ENCODE measurements at places on chromosomes 13 and 19.

- DNase-seq, result peak; percentile 83
Measured at GRCh38 chr19:45443462-45444317, 20.0 kb upstream of the ERCC1 start.

DNA sequence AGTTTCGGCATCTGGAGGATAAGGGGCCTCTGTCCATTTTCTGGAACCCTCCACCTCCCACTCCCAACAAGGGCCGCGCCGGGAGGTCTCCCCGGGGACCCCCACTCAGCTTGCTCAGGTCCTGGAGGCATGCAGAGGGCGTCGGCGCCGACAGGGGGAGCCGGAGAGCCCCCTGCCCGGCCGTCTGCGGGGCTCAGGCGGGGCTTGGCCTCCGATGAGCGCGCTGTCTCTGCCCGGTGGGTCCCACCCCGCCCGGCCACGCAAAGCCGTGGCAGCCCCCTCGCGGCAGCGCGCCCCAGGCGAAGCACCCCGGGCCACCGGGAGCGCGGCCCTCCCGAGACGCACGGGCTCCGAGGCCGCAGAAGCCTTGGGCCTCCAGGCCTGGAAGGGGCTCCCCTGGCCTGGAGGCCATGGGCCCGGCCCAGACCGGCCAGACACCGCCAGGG, 149.7 kb upstream of the ZNF536 start:
- DNase-seq, result no peak

GRCh38 chr13:30119476-30119875, 187.9 kb downstream of the KATNAL1 start:
- DNase-seq, result no peak

DNA sequence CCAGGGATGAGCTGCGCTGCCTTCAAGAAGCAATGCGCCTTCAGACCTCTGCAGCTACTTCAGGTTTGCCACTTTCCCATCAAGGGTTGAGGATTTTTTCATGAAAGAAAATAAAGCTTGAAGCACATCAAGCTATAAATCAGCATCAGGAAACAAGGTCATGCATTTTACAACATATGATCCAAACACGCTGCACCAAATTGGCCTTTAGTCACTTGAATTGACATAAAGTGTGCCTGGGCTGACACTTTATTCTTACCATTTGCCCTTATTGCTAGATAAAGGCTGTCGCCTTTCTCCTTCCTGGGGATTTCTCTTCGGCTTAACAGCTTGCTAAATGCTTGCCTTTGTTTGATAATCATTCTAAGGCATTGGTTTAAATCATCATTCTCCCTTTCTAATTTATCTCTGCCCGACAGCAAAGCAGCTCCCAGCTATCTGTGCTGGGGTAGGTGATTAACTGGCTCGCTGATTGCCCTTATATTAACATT, 87.7 kb downstream of the LHFPL6 start:
- no peak for DNase-seq

GRCh38 chr13:32115066-32115465, 83.5 kb downstream of the FRY start:
- no peak for DNase-seq

GRCh38 chr13:27972478-27972820, 3.3 kb upstream of the CDX2 start:
- no peak for DNase-seq

DNA sequence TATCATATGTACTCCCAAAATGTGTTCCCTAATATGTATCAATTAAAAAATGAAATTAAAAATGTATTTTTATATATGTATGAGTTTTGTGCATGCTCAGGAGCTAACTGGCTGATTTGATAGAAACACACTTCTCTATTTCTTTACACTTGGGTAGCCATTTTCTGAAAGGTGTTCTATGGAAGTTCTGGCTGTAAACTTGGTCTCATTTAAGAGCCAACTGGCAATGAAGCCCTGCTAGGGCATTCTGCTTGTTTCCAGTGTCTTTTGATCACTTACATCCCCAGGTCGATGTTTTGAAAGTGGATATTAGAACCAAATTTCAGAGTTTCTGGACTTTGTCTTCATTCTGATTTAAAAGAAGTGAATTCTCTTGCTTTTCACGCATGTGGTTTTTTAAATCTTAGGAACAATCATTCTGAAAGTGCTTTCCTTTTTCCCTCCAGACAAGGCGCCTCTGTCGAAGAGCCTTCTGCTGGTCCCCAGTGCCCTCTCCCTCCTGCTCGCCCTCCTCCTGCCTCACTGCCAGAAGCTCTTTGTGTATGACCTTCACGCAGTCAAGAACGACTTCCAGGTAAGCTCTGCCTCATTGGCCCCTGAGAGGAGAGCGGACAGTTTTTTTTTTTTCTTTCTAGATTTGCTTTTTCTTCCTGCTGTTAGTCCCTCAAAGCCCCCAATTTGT, 20.1 kb downstream of the GPR18 start:
- no peak for DNase-seq

- no peak for DNase-seq
Measured at GRCh38 chr19:41626278-41626677, 596 bp downstream of the CEACAM4 start.

DNA sequence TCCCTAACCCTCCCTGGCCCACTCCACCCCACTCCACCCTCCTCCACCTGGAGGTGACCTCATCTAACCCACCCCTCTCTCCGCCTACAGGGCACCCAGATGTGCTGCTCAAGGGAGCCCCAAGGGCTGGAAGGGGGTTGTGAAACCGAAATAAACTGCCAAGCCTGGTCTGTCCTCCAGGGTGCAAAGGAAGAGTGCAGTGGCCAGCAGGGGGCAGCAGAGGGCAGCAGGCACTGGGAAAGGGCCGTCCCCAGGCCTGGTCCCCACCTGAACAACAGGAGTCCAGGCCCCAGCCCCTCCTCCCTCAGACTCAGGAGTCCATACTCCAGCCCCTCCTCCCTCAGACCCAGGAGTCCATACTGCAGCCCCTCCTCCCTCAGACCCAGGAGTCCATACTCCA, 8.4 kb upstream of the BCAM start:
- no peak for DNase-seq

DNA sequence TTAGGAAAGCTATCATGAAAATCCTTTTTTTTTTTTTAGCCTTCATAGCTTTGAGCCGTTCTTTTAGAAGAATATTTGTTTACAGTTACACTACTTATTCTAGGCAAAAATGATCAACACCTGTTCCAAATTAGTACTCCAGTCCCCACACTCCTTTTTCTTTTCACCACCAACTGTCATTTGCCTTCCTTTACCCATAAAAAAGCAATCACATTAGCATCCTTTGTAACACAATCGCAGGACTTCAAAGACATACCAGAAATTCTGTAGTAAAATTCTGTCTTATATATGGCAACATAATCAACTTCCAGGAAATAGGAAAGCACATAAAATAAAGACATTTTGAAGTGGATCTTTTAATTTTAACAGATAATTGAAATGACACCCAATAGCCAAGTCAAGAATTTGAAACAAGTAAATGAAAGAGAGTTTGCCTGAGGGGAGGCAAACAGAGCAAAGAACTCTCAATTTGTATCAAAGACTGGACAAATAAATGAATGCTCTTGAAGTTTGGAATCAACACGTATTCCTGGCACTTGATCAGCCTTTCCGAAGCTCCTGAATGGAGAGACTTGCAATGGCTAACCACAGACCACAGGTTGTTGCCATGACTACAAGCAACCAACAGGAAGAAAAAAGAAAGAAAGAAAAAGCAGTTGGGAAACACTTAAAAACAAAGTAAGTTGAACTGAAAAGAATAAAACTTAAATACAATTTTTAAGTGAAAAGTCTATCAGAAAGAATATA, 206.8 kb downstream of the PCDH9 start:
- DNase-seq, result no peak

- DNase-seq, result peak; percentile 8
Measured at GRCh38 chr13:64471916-64472315, 2758.2 kb downstream of the PCDH9 start.

- no peak for DNase-seq
Measured at GRCh38 chr13:80989241-80989640, 648.3 kb upstream of the SPRY2 start.

DNA sequence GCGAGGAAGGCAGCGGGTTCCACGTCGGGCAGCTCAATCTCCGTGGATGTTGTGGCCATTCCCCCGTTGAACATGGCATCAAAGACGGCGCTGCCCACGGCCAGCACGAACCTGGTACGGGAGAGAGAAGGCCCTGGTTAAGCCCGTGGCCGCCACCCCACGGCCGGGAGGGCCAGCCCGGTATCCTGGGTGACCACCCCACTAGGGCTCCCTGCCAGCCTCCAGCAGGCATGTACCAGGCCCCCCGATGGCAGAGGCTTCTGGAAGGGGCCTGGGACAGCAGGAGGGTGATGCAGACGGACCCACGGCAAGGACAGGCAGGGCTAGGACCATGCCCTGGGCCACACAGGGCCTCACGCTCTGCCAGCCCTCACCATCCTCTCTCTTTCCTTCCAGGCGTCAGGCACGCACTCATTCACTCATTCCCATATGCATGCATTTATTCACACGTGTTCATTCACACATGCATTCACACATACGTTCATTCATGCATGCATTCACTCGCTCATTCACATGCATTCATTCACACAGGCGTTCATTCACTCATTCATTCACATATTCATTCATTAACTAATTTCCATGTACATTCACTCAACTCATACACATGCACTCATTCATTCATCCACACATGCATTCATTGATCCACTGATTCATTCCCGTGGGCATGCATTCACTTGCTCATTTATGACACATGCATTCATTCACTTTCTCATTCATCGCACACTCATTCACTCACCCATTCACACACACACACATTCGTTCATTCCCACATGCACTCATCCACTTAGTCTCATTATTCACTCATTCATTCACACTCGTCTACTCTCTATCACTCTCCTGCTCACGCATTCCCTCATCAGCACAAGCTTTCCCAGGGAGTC, 17.9 kb downstream of the BTBD2 start:
- no peak for DNase-seq

DNA sequence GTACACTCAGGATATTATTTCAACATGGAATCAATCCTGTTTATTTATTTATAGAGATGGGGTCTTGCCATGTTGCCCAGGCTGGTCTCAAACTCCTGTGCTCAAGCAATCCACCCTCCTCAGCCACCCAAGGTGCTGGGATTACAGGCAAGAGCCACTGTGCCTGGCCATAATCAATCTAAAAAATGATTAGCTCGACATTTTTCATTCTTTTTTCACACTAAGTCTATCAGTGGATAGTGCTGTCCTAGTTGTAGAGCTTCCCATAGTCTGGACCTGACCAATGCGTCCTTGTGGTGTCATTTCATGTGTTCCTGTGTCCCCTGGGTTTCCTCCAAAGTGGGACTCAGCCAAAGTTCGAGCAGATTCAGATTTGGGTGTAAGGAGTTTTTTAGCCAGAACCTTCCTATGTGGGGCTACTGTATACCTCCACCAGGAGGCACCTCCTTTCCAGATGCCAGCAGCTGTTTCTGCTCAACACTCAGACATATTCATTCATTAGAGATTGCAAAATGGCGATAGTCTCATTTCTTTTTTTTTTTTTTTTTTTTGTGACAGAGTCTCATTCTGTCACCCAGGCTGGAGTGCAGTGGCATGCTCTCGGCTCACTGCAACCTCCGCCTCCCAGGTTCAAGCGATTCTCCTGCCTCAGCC, 61.1 kb downstream of the MAP4K1 start:
- no peak for DNase-seq

- no peak for DNase-seq
Measured at GRCh38 chr13:46885018-46885417, 11.8 kb downstream of the HTR2A start.

GRCh38 chr13:97384371-97384770, 49.6 kb upstream of the RAP2A start:
- no peak for DNase-seq

DNA sequence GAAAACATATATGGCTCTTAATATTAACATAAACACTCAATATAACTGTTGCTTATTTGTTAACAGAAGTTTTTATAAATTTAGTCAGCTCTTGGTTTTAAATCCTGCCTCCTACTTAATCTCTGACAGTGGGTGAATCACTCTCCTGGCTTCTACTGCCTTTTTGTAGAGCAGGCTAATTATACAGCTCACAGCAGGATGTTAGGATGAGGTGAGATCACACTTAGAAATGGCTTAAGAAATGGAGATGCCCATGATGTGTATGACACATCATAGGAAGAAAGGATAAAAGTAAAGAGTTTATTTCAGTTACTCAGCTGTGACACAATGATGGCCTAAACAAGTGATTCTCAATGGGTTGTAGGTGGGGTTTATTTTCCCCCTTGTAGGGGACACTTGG, 345.6 kb downstream of the SPRY2 start:
- DNase-seq, result no peak

GRCh38 chr19:46818812-46819211, 30.4 kb upstream of the SLC1A5 start:
- no peak for DNase-seq

GRCh38 chr19:1304197-1304924, 18.7 kb downstream of the EFNA2 start:
- no peak for DNase-seq

GRCh38 chr19:16363852-16364230, 39.2 kb downstream of the KLF2 start:
- no peak for DNase-seq

DNA sequence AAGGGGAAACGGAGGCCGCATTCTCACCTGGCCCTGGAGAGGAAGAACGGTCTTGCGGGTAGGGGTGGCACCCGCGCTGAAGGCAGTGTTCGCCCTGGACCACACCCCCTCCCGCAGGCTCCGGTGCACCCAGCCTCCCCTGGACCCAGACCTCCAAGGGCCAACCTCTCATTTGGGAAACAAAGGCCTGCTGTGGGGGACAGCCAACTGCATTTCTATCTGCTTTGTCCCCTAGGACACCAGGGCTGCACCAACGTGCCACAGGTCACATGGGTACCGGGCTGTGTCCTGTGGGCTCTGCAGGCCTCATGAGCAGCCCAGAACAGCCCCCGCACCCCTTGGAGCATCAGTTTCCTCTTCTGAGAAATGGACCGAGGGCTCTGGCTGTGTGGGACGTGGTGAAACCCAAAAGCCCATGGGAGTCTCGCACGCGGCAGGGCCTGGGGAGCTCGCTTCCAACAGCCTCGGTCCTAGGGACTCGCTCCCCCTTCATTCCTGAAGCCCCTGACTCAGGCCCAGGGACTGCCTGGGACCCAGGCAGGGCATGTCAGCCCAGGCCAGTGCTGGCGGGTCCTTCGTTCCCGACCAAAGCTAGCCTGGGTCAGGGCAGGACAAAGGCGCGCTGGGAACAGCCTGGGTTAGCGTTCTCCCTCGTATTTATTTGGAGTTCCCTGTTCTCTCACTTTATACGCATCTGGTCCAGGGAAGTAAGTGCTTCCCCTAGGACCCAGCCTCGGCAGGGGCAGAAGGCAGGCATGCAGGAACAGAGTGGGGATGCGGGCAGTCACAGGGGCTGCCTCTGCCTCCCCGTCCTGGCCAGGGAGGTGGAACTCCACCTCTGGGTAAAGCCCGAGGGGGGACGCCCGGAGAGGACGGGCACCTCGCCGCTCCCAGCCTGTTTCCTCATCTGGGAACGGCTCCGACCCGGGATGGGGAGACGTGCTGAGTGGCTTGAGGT, 4.6 kb downstream of the TCF3 start:
- no peak for DNase-seq

- no peak for DNase-seq
Measured at GRCh38 chr13:18959229-18959628, 222.4 kb downstream of the TUBA3C start.
